Activated naive CD4-positive, alpha-beta T cell (primary cell): ENCODE measurements at places on chromosomes 6 and 20.

GRCh38 chr20:55090286-55090685, 614.9 kb downstream of the DOK5 start:
- DNase-seq = no peak

- no peak for DNase-seq
These were observed 206.8 kb upstream of the SMLR1 start for GRCh38 chr6:130620338-130620781.

DNA sequence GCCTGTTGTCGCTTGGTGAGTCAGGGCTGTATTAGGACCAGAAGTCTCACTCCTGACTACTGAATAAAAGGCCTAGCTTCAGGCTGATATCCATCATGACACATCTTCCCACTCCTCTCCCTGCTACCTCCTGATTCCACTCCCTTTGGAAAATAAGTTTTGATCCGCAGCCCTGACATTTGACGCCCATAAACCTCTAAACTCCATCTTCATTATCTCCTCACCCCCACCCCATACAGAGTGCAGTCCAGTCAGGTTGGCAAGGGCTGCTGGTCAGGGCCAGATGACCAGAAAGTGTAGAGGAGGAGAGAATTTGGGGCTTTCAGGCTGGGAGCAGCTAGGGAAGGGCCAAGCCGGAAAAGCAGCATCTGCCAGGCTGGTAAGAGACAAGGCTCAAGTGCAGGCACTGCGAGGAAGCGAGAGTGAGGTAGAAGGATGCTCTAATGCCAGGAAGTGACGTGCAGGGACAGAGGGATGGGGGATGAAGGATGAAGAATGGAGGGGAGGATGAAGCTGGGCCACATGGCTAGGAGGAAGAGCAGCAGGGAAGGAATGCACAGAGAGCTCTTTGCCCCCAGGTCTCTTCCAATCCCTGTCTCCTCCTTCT, 1.2 kb downstream of the GGT7 start:
- no peak for DNase-seq

DNA sequence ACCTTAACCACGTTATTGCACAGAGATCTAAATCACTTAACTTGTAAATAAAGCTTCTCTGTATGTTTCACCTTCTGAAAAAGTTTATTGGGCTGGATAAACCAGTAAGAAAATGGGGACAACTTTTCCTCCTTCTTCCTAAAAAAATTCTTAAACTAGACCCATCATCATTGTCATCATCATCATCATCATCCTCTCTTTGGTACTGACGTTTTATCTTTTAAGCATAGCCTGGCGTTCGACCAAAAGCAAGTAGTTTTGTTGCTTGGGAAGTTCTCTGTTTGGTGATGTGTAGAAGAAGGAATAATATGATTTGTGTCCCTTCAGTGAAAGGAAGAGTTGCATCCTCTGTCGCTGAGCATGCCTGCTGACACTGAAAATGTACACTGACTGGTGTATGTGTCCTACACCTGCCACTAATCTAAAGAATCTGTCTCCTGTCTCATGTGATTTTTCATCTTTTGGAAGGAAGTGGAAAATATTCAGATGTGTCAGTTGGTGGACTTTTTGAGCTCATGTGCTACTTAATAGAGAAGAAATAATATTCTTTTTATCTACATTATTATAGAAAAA, 2.5 kb downstream of the CLVS2 start:
- DNase-seq = no peak

- DNase-seq = no peak
These were observed 57.0 kb upstream of the STX16 start for GRCh38 chr20:58593880-58594638.

GRCh38 chr6:25359191-25359861, 80.2 kb downstream of the CARMIL1 start:
- no peak for DNase-seq

- no peak for DNase-seq
These were observed 127.2 kb downstream of the CDC5L start for GRCh38 chr6:44514576-44515193.

DNA sequence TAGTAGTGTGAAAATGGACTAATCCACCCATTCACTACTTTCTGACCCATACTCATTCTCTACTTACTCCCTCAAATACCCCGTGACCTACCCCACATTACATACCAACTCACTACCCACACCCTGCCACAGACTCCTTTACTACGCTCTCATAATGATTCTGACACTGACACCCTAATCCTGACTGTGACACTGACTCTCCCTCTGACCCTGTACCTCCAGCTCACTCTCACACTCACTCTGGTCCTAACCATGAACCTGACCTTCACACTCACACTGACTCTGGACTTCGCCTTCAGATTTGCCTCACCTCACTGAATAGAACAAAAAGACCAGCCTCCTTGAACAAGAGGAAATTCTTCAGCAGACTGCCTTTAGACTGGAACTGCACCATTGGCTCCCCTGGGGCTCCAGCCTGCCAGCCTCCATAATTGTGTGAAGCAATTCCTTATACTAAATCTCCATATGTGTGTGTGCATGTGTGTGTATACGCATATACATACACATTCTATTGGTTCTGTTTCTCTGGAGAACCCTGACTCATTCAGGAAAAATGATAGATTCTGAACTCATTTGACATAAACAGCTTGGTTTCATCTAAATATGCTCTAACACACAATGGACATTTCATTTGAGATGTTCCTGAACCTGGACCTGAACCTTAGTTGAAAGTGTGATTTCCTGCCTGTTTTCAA, 10.5 kb upstream of the ZNF343 start:
- DNase-seq = no peak
